ENCODE measurements at places on chromosomes 6 and 20. TPM values are rescaled to one million over a fixed set of nuclear protein-coding genes. Genes with fewer than 3 reads are reported as not detected.

- DNase-seq = no peak
Observed at GRCh38 chr20:62410746-62411478, 3.8 kb upstream of the CABLES2 start.

The PACRG gene
- total RNA-seq = 14.1 TPM

The SLC24A3 gene
- total RNA-seq = 0.86 TPM

DNA sequence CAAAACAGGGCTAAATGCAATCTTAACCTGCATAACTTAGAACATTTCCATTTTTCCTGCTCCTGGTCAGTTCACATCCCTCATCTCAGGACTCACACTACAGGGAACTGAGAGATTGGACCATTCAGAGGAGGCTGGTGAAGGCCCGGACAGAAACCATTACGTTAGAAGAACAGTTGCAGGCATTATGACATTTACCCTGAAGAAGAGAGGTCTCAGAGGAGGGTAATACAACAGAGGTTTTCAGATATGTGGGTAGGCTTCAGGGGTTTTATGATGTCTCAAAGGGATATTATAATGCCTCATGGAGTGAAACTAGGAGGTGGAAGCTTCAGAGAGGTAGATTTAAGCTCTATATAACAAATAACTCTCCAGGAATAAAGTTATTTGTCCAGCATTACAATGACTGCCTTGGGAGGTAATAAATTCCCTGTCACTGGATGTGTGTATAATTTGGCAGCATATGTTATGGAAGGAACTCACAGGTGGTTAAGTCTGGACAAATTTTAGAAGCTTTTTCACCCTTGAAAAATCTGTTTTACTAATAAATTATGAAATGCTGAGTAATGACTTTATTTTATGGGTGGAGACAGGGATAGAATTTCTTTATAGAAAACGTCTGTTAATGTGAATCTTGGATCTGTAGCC lies 36.7 kb upstream of the RIPOR2 start:
- DNase-seq = no peak

DNA sequence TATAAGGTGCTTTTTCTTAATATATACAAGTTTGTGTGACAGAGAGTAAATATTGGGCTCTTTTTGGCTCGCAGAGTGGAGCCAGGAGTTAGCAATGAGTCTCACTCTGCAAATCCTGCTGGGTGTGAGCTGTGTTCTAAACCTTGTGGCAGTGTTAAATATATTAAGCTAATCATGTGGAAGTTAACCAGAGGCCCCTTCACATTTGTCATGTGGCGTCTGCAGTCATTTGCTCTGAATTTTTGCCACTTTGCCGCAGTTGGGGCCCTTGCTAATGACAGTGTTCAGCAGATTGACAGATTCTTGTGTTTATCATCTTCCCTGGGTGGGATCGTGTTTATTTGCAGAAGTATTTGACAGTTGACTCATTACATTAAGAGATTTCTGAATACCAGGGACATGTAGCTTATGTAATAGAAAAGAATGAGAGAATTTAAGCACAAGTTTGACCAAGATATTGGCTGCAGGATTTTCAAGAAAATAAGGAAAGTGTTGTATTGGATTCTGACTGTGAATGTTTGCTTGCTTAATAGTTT lies 37.9 kb downstream of the SPATA2 start:
- no peak for DNase-seq

- DNase-seq = no peak
Observed at GRCh38 chr20:16848061-16848460, 99.9 kb downstream of the OTOR start.

The WTAP gene
- total RNA-seq = 49.4 TPM

- no peak for DNase-seq
Observed at GRCh38 chr6:93468291-93468690, 48.9 kb upstream of the EPHA7 start.

- no peak for DNase-seq
Observed at GRCh38 chr20:17594443-17594842, 24.6 kb downstream of the DSTN start.

The NAA20 gene
- total RNA-seq = 63.4 TPM

The VSX1 gene
- total RNA-seq = 0.54 TPM

DNA sequence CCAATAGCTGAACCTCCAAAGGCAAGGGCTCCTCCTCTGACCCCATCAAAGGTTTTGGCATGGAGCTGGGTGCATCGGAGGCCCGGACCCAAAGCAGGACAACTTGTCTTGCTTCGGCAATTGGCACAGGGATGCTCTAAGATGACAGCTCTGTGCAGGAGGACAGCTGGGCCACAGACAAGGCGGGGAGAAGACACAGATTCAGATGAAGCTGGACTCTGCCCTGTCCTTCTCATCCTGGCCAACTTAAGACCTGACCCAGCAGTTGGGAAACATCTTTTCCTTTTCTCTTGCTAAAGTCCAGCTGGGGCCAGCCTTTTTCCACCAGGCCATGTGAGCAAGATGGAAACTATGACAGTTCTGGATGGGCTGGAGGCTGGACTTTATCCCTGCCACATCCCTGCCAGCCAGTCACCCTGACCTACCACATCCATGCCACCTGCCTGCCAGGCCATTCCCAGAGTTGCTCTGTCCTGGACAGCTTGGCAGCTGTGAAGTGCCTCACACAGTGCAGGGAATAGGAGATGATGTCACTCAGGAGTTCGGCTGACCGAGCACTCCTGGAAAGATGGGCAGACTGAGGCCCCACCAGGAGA lies 12.7 kb upstream of the PSMF1 start:
- no peak for DNase-seq

The MMP24 gene
- 0.40 TPM for total RNA-seq

The FNDC1 gene
- total RNA-seq = 1.9 TPM

DNA sequence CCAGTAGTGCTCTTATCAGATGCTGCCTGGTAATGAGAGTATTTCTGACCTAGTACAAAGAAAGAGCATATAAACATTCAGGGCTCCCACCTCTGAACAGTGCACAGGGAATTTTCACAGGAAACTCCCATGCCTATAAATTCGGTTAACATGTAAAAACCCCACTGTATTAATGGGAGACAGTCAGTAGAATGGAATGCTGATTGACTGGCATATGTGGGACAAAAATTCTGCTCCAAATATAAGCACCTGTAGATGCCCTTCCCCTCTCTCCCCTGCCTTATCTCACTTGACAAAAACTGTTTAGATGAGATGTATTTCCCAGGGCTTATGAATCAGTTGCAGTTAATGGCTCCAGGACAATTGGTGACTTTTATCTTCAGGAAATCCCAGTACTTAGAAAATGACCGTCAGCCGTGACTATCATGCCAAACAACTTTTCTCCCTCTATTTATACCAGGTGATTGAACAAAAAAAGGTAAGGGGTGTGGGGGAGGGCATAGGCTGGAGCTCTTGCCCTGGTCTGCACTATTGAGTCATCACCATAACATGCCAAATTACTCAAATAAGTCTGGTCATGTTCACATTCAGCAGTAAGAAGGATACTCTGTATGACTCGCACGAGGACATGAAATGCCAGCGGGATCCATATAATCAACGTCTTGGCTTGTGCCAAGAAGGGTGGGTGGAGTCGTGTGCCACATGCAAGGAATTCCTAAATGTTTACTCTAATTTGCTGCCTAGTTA lies 176.4 kb upstream of the BMP2 start:
- DNase-seq = no peak
